ENCODE measurements at places on chromosomes 6 and 20.

GRCh38 chr6:45154679-45155078, 173.5 kb upstream of the RUNX2 start:
- no peak for DNase-seq

DNA sequence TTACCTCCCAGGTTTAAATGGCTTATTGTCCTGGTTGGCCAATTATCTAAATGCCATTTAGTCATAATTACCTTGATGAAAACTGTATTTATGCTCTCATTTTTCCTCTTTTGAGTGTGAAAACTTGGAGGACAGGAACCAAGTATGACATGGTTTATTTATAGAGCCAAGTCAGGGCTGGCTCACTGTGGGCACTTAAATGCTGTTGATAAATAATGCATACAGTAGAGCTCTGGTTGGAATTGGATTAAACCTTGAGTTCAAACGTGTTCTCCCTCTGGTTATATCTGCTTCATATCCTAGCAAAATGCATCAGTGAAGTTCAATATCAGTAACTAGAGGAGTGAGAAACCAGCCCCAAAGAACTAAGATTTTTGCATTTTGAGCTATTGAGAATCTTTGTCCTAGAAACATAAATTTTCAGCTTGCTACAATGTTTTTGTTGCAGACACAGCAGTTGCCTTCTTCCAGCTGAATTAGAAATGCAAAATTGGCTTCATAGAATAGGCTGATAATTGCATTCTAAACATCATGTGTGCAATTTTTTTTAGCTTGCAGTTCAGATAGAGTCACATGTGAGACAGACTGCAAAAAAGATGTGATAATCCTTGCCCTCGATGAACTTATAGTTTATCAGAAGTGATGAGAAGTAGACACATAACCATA, 255.8 kb downstream of the BTBD3 start:
- DNase-seq, result no peak

- DNase-seq, result no peak
Observed at GRCh38 chr6:41545247-41545702, 906 bp upstream of the FOXP4 start.

- DNase-seq, result no peak
Observed at GRCh38 chr20:59688999-59689398, 84.7 kb downstream of the PHACTR3 start.

GRCh38 chr6:17983730-17984129, 3.7 kb downstream of the KIF13A start:
- no peak for DNase-seq

DNA sequence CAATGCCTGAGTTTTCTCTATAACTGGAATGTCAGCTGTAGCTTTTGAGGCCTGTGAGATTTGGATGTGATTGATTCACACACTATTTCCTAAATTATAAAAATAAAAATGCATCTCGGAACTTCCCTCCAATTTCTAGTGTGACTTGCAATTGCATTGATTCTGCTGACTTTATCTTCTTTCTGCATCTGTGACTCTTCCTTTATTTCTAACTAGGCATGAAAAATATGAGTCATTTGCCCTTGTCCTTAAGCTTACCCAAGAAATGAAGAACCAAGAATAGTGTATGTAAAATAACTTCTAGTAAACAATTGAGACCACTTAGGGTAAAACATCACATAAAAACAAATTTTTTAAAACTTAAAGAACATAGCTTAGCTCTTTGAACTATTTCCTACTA, 12.9 kb downstream of the OR2J2 start:
- DNase-seq, result no peak

- no peak for DNase-seq
Observed at GRCh38 chr20:62060631-62061541, 4.8 kb downstream of the TAF4 start.

GRCh38 chr6:162467679-162468078, 259.9 kb downstream of the PRKN start:
- no peak for DNase-seq

GRCh38 chr20:13101706-13102105, 92.9 kb downstream of the SPTLC3 start:
- no peak for DNase-seq

GRCh38 chr6:111409430-111409829, 73.6 kb downstream of the REV3L start:
- no peak for DNase-seq

GRCh38 chr6:27809939-27810767, 102.0 kb downstream of the OR2B2 start:
- DNase-seq, result peak; percentile 91

DNA sequence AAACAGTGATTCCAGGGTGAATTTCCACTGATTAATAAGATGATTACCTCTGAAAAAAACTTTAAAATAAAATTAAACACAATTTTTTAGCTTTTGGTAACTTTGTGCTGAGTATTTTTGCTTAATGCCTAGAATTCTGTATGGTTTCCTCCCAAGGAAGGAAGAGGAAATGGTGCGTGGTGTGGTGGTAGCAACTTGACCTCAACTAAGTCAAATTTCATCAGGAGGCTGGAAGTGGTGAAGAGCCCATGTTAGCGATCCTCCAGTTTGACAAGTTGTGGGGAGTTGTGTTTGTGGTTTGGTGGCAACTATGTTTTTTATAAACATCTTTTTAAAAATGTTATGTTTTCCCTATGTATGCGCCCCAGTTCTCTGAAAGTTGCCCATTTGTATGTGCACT, 5.0 kb upstream of the RTF2 start:
- DNase-seq, result no peak

- no peak for DNase-seq
Observed at GRCh38 chr20:1500496-1500895, 9.3 kb upstream of the SIRPB2 start.

GRCh38 chr20:36399147-36399968, 93.2 kb downstream of the DLGAP4 start:
- no peak for DNase-seq

- DNase-seq, result no peak
Observed at GRCh38 chr6:148325316-148326068, 17.1 kb upstream of the SASH1 start.

DNA sequence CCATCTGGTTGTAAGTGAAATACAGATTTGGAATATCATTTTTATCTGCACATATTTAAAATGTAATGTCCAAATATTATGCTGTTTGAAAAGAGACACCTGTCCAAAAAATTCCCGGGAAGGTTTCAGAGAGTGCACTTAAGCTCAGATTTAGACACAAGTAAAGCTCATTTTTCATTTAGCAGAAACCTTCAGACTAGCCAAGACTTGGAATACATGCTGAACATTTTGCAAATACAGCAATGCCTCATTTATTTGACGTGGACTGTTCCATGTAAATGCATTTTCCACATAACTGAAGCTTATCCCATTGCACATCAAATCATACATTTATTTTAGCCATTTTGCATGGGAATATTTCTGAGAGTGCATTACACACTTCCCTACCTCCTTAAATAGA, 280.7 kb downstream of the ZNF217 start:
- no peak for DNase-seq

DNA sequence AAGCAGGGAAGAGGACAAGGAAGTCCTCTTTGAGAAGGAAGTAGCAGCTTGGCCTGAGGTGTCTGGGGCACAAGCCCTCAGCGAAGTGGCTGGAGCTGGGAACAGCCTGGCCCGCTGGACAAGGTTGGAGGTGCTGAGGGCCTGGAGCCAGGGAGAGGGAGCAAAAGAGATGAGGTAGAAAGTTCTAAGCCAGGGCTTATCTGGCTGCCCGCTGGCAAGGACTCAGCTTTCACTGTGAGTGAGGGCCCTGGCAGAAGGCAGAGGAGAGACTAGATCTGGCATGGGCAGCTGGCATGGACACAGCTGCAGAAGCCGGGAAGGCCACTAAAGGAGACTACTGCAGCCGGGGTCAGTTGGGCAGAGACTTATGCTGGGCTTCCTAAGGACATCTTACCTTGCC, 21.8 kb upstream of the PCMTD2 start:
- DNase-seq, result no peak

DNA sequence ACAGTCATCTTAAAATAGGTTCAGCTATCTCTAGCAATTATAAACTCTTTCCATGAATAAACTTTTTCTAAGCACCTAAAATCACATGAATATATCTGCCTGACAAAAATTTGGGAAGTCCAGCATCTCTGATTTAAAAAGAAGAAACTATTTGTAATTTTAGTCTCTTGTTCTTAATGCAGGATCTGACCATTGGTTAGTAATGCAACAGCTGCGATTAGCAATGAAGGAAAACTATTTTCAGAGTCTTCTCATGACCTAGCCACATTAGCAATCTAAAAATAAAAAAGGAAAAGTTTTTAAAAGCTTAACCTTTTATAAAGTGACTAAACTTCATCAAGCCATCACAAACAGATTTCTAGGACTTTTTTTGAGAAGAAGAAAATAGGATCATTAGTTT, 97.5 kb downstream of the PTPRK start:
- DNase-seq, result no peak

DNA sequence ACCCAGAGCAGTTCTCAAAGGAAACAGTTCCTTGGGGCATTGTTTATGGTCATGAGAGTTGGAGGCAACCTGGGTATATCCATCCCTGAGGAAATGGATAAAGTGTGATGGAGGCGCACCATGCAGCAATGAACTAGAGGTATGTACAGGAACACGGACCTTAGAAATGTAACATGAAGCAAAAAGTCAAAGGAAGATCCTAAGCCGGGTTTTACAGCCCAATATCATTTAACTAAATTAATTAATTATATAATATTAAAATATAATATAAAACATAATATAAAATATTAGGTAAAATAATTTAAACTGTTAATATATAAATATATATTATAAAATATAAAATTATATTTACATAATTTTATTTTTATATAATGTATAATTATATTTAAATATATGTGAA, 44.1 kb upstream of the RNF8 start:
- no peak for DNase-seq

- no peak for DNase-seq
Observed at GRCh38 chr6:11699576-11699975, 79.0 kb downstream of the ADTRP start.

- DNase-seq, result peak; percentile 67
Observed at GRCh38 chr6:11989386-11989785, 22.7 kb upstream of the HIVEP1 start.

DNA sequence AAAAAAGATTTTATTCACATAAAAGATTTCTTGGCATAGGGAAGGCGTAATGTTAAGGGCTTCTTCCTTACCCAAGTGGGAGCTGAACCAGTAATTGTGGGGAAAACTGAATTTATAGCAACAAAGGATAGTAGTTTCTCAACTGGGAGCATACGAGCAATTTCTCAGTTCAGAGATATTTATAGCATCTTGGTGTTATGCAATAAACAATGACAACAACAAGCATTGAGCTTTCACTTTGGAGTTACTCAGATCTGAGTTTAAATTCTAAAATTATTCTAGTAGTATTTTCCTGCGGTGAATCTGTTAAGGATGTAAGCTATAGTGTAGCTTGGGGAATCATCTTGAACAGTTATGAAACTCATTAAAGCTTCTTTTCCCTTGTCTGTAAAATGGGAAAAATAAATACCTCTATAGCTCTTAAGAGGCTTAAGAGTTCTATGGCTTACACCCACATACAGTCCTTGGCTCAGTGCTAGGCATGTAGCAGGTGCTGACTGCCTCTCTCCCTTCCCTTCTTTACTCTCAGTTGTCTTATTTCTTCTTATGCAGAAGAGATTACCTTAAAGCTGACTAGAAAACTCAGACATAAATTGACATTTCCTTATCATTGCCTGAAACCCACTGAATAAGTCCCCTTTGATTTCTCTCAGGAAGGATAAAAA, 58.8 kb downstream of the SAMD5 start:
- peak; percentile 7 for DNase-seq

- no peak for DNase-seq
Observed at GRCh38 chr20:58494923-58495622, 20.1 kb downstream of the APCDD1L start.

GRCh38 chr6:43885399-43886066, 115.5 kb downstream of the VEGFA start:
- no peak for DNase-seq

DNA sequence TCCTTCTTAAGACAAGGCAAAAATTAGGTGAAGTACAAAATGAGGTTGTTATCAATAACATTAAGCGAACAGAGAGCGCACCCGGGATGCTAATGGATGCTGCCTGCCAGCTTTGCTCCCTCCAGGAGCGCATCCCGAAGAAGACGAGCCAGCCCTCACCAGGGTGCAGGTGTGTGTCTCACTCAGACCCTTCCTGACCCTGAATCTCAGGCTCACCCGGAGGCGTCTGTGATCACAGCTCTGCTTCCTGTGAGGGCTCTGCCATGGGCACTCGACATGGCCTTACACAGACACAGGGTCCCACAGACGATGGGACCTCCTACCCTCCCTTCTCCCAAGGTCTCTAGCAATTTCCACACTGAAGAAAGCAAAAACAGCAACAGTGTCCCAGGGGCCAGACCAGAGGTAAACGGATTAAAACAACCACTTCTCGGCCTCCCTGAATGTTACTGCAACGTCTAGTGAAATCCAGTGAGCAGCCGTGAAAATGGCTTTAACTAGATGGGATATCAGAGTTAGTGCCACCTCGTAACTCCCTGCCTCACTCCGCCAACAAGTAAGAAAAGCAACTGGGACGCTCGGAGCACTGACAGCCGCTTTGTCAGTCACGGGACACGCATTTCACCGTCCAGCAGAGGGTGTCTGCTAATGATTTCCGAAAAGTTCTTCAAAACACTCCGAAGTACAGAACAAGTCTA, 11.7 kb downstream of the ZBTB46 start:
- no peak for DNase-seq

- peak; percentile 56 for DNase-seq
Observed at GRCh38 chr6:2865694-2866151, 24.1 kb upstream of the SERPINB1 start.

Measured in GM03348 (cell line).